ENCODE measurements at places on chromosomes 13 and 19. TPM values are rescaled to one million over a fixed set of nuclear protein-coding genes. Genes with fewer than 3 reads are reported as not detected.

The ASPDH gene
- total RNA-seq = not detected

DNA sequence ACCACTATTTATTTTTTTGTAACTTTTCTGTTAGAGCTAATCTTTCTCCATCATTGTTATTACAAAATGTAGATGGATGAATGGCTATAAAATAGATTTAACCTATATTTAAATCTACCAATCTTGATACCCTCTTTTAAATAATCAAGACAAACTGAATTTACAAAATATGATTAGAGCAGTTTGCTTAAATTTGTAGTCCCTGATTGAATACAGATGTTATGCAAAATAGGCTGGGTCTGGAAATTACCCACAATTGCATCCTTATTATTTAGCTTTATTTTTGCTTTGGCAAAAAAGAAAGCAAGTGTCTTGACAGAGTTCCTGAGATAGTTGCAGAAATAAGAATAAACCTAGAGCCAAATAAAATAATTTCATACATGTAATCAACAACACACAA is 352.8 kb downstream of the KLF12 start:
- no peak for DNase-seq

The KCNRG gene
- total RNA-seq = 0.83 TPM

DNA sequence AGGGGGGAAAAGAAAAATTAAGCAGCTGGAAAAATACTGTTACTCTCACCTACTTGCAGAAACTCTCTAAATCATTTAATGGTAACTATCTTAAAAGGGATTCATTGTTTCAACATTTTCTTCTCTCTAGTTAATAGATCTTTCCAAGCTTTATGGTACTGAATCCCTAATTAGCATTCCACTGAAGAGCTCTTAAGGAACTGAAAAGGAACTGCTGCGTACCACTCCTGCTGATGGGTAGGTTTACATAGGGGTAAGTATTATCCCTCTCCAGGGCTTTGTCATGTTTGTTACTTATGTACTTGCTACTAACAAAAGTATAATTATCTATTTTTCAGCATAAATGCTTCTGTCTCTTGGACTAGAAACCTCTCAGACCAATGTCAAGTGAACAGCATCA is 12.5 kb downstream of the TEX30 start:
- DNase-seq = no peak

DNA sequence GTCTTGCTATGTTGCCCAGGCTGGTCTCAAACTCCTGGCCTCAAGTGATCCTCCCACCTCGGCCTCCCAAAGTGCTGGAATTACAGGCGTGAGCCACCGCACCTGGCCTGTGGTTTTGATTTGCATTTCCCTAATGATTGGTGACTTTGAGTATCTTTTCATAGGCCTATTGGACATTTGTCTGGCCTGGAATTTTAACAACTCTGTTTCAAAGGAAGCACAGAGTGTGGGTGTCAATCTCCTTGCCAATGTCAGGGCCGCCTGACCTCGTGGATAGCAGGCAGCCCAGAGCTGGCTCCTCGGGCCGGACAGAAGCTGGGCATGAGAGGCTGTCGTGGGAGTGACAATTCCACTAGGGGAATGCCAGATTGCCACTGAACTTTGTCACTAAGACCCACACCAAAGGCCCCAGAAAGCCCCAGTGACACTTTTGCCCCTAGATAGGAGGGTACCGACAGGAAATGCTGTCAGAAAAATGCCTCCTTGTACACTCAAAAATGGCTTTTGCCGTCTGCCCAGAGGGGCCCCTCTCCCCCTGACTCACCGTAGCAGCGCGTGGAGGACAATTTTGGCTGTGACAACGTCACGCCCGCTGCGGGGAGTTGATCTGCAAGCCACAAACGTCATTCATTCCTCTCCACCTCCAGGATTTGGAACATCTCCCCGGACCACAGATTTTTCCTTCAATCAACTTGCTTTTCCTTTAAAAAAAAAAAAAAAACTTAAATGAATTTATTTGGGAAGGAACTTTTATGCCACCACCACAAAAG is 11.7 kb upstream of the ADGRE5 start:
- DNase-seq = no peak

DNA sequence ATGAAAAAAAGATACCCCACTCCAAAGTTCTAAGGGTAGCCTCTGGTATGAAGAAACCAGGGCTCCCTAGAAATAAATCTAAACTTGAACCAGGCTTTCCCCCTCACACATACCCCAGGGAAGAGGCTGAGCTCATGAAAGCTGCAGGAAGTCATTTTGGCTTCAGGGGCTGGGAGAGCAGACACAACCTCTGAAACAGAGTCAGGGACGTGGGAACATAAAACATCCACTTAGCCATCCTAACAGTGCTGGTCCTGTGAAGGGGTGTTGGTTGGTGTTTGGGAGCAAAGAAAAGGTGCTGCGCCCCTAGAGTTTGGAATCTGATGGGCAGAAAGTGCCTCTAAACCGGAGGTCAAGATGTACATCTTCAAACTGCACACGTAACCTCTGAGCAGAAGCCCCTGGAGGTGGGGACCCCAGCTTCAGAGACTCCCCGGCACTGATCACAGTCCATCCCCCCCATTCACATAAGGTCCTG is 15.8 kb downstream of the RAB3D start:
- DNase-seq = no peak

The PRR20D gene
- total RNA-seq = not detected

GRCh38 chr19:6109947-6110346 is 353 bp downstream of the RFX2 start:
- no peak for DNase-seq
